ENCODE measurements at places on chromosomes 13 and 19.

- no peak for DNase-seq
These were observed 2.5 kb downstream of the ZNF556 start for GRCh38 chr19:2869618-2870017.

DNA sequence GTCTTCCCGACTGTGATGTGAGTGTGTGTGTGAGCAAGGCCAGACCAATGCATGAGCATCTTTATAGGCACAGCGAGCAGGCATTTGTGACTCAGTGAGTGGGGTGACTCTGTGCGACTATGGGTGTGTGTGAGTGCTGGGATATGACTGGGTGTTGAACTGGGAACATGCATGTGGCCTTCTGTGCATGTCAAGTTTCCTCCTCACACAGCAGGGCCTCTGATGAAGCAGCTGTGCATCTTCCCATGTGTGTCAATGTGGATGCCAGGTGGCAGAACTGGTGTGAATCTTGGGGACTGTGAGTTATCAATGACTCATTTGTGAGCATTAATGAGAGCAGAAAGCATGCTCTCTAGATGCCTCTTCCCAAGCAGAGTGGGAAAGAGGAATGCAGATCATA lies 12.1 kb upstream of the LGALS14 start:
- no peak for DNase-seq

DNA sequence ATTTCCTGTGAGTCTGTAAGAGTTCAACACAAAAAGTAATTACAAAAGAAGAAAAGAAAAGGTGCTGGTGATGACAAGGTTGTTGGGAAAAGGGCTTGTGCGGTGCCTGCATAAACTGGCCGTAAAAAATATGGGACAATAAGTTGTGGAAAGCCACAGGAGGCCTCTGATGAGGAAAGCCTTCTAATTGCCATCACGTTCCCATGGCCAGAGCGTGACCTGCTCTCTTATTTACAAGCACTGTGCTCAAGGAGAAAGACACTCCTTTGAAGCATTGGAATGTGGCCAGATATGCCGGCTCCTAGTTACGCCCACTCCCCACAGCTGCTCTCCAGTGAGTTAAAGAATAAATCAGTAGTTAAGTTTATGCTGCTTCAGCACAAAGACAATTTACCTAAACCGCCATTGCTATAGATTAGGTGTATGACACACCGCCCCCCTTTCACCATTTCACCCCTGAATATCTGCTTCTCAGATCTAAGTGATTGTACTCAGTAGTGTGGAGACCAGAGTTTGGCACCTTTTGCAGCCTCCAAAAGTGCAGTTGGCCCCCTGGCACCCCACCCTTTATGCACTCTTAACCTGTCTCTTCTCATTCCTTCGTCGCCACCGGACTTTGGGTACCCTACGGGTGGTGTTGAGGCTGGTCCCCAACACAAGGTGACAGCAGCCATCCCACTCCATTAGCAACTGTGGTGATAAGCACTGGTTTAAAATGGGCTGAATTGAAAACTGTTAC lies 8.1 kb upstream of the PGLYRP1 start:
- no peak for DNase-seq

- DNase-seq, result no peak
These were observed 8.3 kb downstream of the CACNG7 start for GRCh38 chr19:53917356-53917755.

DNA sequence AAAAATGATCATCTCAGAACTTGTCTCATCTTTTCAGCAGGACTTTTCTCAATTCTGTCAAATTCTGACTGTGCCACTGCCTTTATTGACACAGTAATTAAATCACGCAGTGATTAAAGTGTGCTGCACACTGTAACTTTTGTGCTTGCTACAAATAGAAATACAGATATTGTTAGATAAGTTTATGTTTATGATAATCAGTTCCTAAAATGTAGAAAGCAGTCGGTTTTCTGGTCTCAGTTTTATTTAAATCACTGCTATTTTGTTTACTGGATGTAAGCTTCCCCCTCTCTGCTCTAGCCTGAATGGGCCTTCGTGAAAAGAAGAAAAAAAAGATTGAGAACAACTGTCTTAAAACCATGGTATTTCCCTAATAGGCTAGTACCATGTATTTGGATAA lies 258.8 kb upstream of the STARD13 start:
- no peak for DNase-seq

GRCh38 chr19:13164343-13165161 lies 14.3 kb downstream of the IER2 start:
- no peak for DNase-seq

GRCh38 chr19:41500443-41500842 lies 57.5 kb downstream of the ERICH4 start:
- DNase-seq, result no peak

DNA sequence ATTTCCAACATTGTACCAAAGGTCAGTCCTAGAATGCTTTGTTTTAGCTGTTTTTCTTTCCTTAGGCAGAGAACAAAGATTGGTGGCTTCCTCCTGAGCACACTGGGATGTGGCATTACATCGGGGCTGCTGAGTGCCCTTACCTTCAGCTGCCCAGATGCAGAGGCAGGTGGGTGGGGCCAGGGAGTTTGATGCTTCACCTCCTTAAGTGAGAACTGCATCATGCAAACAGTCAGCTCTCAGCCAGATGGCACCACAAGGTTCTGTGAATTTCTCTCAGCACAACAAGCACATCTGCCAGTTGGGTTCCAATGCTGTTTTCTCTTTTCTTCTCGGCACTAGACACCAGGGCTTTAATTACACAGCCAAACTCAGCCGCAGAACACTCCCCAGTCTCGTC lies 87.4 kb upstream of the UBL3 start:
- DNase-seq, result no peak

DNA sequence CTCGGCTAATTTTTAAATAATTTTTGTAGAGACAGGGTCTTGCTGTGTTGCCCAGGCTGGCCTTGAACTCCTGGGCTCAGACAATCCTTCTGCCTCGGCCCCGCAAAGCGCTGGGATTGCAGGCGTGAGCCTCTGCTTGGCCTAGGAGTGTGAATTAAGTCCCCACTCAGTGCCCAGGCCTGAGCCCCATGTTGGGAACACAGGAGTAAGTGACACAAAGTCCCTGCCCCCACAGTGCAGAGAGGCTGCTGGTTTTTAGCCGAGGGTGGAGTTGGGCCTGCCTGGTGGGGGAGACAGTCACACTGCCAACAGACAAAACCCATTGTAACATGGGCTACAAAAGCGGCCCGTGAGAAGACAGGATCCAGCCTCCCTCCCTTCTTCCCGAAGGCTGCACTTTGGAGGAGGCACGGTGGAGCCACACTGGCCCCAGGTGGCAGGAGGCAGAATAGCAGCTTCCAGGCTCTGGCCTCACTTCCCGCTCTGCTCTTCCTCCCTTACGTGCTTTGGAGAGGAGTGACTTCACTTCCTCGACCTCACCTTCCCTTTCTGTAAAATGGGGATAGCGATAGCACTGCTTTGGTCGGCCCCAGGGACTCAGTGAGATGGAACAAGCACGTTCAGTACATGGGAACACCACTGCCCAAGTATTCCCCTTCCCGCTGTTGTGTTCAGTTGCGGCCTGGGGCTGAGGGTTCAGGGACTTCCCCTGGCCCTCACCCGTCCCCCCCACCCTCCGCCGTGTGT lies 15.2 kb upstream of the EHD2 start:
- DNase-seq, result peak; percentile 56

GRCh38 chr13:69300131-69300530 lies 807.5 kb upstream of the ATXN8OS start:
- DNase-seq, result no peak

DNA sequence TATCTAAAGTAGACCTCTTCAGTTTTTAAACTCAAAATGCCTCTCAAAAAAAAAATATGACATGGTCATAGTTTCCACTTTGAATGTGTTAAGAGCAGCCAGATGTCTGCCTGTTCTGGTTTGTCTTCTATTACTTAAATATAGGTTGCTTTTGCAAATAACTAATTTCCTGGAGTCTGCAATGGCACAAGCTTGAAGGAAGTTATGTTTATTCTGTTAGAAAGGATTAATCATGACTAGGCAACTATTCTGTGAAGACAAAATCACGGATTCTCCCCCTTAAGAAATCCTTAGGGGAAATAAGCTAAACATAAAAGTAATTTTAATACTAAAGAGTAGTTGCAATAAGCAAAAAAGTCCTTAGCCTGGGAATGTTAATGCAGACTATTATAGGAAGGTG lies 26.3 kb downstream of the SKA3 start:
- no peak for DNase-seq

DNA sequence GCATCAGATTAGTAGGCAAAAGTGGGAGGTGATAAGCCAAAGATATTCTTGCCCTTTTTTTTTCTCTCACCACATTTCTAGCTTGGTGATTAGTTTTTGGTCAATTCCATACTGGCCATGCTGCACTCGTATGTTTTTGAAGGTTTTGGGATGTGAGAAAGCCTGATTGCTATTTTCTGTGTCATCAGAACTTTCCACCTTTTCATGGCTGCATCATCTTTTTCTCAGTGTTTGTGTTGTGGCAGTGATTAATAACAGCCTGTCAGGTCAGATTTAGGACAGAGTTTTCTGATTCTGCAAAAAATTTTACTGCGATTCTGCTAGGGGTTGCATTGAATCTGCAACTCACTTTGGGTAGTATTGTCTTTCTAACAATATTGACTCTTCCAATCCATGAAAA lies 32.9 kb downstream of the PSG1 start:
- DNase-seq, result no peak

GRCh38 chr13:75804605-75805004 lies 168.5 kb downstream of the LMO7 start:
- no peak for DNase-seq

- no peak for DNase-seq
These were observed 17.8 kb downstream of the BIVM start for GRCh38 chr13:102816708-102817107.

DNA sequence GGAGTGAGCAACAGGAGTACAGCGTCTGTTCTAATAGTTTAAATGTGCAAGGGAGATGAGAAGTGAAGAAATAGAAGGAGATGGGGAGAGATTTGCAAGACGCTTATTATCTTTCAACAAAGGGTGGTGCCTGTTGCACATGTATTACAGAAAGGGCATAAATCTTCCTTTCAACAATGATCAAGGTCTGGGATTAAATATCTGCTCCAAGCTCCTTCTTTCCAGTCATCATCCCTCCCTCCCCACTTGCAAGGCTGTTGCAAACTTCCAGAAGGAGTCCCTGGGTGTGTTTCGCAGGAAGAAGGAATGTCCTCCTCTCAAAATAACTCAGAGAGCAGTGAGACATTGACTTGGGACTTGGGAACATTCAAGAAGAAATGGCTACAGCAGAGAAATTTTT lies 63.5 kb upstream of the MYCBP2 start:
- no peak for DNase-seq

GRCh38 chr13:97855570-97856303 lies 97.7 kb upstream of the IPO5 start:
- peak; percentile 45 for DNase-seq

- no peak for DNase-seq
These were observed 178.3 kb upstream of the RFC3 start for GRCh38 chr13:33639626-33640080.

DNA sequence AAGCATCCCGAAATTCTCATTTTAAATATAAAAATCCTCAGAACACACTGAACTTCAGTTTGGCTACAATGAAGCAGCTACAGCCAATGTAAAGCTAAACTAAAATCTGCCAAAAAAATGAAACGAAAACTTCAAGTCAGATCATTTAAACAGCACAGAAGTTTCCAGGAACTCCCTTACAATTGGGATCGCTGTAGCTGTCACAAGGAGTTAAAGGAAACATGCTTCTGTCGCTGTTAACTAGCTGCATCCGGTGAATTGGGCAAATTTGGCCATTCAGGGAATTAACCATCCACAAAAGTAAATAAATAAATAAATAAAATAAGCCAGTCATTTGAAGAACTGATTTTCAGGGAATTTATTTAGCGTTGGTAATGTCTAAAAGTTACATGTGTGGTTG lies 77.0 kb upstream of the PEG3 start:
- DNase-seq, result no peak

DNA sequence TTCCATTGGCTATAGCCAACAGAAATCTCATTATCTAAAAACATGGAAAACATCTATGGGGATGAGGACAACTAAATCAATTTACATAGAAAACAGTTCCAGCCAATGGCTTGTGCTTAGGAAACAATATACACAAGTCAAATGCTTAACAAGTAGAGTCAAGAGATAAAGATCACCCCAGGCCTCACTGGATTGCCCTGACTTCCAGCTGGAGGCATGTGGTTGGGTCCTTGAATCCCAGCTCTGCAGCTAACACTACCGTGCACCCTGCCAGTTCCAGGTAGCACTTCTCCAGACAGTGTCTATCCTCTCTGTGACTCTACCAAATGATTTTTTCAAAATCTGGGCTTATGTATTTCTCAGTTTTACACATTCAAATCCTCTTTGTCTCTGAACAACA lies 80.2 kb downstream of the DOCK9 start:
- no peak for DNase-seq

DNA sequence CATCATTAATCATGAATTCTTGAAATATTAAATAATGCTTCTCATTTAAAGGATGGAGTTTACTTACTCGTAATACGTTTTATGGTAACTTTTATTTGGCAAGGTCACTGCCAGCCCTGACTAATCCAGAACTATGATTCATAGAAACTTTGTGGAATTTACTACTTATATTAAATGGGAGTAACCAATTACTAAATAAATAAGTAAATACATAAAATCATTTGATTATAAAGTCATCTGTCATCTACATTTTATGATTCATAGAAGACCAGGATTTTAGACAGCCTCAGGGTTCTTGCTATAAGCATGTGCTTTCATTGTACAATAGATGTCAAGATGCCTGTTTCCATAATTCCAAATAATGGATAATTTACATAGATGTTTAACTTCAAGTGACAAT lies 611.1 kb downstream of the TBC1D4 start:
- no peak for DNase-seq

GRCh38 chr19:43983544-43983911 lies 460 bp upstream of the ZNF155 start:
- DNase-seq, result no peak

DNA sequence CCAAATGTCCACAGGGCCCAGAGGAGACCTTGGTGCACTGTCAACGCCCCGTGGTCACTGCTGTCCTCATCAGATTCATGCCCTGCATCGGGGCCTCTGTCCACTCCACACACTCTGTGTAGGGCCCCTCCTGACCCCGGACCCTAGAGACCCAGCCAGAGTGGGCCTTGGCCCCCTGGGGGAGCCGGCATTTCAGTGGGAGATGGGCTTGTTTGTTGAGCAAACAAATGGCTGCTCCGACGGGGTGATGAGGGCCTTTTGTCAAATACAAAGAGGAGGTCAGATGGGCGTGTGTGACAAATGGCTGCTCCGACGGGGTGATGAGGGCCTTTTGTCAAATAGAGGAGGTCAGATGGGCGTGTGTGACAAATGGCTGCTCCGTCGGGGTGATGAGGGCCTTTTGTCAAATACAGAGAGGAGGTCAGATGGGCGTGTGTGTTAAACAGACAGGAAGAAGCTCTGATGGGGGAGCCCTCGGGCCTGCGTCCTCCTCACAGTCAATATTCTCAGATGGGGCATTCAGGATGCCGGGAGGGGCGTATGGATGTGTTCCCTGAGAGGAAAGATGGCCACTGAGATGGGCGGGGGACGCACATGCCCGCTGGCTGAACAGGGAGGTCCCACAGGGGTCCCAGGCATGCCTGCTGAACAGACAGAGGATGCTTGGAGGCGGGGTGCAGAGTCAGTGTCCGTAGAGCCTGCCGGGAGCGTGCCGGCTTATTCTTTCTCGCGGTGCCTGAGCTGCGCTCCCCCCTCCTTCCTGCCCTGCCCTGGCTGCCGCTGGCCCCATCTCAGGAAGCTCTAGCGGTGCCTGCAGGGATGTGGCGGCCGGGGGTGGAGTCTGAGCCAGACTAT lies 36.3 kb downstream of the SMIM24 start:
- no peak for DNase-seq
